ENCODE measurements at places on chromosomes 4 and X.
A peak's percentile ranks its signal among the peaks of the same experiment; 100 is the strongest.

DNA sequence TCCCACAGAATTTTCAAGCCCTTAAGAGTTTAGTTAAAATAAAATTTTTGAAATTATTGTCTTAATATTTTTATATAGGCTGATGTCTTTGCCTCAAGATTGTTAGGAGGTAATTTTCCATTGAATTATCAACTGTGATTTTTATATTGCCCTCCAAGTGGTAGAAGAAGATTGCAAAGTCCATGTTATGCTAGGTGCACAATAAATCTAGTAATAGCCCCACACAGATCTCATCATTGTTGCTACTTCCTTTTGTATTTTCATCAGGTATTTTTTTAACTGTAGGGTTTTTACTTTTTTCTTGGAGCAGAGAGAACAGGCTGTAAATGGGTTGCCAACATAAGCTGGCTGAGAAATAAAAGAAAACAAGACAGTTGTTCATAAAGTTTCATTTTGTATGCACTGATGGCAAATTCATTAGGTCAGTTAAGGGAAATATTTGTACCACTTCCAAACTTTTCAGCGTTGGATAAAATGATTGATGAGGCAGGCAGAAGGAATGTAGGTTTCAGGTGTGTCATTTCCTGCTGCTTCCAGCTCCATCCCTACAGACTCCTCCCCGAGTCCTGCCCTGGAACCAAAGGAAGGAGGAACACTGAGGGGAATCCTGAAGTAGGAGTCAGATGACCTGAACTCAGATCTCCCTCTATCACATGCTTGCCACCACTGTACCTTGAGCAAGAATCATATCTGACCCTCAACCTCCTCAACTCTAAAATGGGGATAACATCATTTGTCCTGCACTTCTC lies 105.5 kb downstream of the PRRG1 start:
- DNase-seq, result no peak

- no peak for DNase-seq
Measured at GRCh38 chrX:13747836-13748235, 13.3 kb downstream of the OFD1 start.

- DNase-seq, result no peak
Measured at GRCh38 chrX:34655501-34656455, 1.3 kb downstream of the TMEM47 start.

DNA sequence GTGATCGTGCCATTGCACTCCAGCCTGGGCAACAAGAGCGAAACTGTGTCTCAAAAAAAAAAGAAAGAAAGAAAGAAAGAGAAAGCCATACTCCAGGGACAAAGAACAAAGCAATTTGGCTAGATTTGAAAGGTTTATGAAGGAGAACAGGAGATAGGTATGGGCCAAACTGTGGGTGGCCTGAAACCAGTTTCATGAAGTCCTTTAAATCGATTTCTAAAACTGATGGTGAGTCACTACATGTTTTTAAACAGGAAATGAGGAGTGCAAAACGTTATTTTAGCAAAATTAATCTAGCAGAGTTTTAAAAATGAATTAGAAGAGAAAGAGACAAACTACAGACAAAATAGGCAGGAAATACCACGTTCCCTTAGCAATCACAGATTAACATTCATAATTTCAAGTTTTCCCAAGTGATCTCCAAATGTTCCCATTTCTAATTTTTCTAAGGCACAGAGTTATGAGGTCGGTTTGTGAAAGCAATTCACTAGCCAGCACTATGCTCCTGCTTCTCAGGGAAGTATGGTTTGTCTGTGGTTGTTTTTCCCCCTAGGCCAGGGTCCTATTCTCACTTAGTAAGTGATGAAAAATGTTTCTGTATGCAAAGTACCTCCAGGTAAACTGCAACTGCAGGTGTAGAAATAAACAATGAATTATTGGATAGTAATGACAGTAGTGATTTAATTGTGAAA lies 190.6 kb downstream of the PPP3CA start:
- DNase-seq, result no peak

- no peak for DNase-seq
Measured at GRCh38 chr4:186643501-186644310, 80.0 kb downstream of the FAT1 start.

GRCh38 chr4:161160718-161161117 lies 1003.1 kb downstream of the FSTL5 start:
- DNase-seq, result no peak

DNA sequence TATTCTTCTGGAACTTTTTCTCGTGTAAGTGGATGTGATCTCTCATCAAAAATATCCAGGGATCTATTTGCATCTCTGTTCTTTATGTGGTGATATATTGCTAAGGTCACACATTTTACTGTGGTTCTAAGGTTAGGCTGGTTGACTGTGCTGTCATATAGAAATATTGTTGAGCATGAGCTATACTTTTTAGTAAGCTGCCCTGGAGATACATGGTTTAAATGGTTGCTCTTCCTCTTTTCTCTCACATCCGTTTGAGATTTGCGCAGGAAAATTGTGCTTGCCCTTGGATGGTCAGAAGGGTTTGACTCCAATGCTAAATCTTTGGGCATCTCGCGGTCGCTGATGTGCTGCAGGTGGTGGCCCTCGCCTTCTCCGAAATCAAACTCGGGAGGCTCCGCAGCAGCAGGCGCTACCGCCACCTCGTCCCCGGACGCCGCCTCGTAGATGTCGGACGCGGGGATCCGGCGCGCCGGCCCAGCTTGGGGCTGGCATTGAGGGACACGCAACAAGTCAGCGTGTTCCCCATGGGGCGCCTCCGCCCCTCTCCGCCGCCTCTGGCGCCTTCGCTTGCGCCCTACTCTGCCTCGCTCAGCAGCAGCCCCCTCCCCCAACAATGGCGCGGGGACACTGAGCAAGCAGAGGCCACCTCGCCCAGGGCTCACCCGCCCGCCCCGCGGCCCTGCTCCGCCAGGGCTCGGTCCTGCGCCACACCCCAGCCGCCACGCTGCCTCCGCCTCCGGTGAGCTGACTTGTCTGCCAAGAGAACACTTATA lies 154.5 kb downstream of the MSN start:
- peak; percentile 3 for DNase-seq

Data from NCI-H2171 (cell line).